ENCODE measurements at places on chromosomes 12 and 14.

DNA sequence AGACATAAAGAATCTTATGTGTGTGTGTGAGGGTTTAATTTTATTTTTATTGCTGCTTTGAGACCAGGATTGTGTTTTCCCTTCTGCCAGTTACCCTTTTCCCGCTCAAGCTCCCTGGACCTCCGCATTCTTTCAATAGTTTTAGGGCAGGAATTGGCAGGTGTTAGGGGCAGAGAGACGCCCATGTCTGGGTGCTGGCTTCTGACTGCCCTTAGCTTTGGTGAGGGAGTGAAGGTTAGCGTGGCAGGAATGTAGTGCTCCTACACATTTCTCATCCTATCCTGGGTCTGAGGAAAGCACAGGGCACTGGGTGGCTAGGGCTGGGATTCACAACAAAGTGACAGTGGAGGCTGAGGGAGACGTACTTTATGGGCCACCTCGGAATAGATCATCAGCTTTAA is 428.1 kb downstream of the ZFP36L1 start:
- DNase-seq = peak; percentile 13

DNA sequence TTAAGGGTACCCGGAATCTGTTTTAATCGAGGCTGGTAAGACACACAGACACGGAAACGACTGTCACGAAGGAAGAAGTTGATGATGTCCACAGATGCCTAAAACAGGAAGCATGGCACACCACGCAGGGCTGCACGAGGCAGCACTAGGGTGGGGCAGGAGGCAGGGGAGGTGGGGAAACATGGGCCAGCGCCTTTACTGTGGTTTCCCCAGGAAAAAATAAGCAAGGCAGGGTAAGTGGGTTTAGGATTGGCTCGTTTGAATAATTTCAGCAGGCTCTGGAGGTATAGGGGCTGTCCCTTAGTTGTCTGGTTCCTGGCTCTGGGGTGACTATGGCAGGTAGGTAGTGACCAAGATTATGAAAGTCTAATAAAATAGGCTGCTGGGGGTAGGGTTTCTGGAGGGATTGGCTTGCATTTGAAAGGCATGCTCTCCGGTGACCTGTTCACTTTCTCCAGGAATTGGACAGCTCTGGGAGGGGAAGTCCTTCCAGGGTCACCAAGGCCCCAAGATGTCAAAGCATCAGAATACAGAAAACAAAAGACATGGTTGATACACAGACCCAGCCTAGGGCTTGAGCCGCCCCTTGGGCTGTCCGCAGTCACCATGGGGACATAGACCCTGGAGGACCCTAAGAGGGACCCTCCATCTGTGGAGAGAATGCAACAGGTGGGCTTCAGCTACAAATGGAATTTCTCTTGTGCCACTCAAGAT is 35.3 kb downstream of the MAP1LC3B2 start:
- no peak for DNase-seq

DNA sequence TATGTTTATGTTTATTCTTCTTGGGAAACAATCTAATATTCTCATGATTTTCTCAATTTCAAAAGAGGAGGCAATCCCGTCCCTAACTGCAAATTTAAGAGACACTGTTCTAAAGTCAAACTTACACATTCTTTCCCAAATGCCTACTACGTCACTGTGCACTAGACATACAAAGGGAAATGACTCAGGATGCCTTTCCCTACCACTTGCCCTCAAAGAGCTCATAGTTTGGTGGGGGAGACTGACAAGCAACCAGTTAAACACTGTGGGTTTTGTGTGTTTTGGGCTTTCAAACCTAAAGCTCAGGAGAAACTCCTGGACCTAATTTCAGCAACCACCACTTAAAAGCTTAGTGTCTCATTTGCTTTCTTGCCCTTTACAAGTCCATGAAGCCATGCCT is 58.4 kb downstream of the ATP2B1 start:
- no peak for DNase-seq

DNA sequence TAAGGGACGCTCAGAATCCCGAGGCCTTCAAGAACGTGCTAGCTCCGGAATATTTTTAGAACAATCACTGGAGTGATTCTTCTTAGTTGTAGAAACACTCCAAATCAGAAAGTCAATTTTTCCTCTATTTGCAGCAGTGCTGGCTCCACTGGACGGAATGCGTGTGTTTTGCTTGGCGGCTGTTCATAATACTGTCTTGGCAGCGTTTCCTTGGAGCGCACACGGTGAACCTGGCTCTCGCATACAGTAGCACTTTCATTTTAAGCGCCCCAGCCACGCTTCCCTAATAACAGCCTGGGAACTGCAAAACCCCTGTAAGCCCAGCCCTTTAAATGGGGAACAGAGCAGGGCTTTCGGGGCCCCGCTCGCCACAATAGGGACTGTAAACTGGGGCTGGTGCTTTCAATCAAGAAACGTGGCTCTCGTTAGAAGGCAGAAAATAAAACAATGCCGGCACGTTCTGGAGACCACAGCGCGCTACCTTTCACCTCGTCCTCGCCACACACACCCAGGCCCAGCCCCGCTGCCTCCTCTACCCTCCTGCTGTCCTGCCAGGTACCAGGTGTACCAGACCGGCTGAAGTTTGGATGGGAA is 79.9 kb downstream of the BCL11B start:
- peak; percentile 88 for DNase-seq

GRCh38 chr12:12616512-12617310 is 5.0 kb downstream of the CREBL2 start:
- no peak for DNase-seq

DNA sequence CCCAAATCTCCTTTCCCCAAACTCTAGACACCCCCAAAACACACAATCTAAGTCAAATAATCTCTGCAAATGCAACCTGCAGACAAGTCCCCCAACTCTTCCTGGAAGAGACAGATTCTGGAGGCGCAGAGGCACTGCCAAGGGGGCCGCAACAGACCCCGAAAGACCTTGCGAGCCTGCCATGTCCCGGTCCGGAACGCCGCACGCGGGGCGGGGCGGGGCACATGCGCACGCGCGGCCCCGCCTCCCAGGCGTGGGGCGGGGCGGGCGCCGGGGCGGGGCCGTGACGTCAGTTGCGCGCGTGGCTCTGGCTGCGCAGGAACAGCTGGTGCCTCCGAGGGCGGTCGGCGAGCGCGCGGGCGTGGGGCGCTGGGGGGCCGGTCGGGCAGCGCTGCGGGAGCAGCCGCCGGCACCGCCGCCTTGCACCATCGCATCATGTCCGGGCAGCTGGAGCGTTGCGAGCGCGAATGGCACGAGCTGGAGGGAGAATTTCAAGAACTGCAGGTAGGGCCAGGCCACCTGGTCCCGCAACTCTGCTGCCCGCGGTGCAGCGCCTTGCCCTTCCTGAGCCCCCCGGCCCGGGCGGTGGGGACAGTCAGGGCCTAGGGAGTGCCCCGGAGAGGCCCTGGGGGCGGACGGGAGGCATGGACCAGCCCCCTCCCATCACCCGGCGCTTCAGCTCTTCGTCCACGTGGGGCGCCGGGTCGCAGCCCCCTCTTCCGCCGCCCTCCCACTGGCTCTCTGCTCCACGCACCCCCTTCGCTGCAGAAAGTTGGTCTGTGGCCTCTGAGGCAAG is at the start of gene TMEM120B:
Gene TMEM120B, plus strand, starts transcription at position 292 of the 796 bp plus-strand sequence. Its CDS starts 144 bp downstream, at position 436.
- peak; percentile 77 for DNase-seq

GRCh38 chr14:100526632-100527031 is 60.6 kb downstream of the BEGAIN start:
- DNase-seq = no peak

DNA sequence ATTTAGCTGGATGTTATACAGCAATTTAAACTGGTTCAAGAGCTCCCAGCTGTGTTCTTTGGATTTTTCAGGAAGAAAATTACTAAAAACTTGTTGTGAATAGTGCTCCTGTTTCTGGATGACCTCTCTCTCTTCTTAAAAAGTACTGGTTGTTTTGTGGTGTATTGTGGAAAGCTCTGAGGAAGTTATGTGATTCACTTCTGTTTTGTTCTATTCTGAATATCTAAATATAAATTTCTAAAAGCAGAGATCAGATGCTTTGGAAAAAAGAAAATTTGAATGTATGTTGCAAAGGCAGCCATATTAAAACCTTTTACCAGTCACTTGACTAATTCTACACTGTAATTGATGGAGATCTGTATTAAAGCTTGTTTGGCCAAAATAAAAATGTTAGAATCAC is 3.4 kb upstream of the C3AR1 start:
- no peak for DNase-seq

GRCh38 chr12:1878214-1878613 is 40.2 kb downstream of the CACNA2D4 start:
- no peak for DNase-seq

GRCh38 chr14:77347751-77348150 is 26.9 kb downstream of the GSTZ1 start:
- DNase-seq = no peak

DNA sequence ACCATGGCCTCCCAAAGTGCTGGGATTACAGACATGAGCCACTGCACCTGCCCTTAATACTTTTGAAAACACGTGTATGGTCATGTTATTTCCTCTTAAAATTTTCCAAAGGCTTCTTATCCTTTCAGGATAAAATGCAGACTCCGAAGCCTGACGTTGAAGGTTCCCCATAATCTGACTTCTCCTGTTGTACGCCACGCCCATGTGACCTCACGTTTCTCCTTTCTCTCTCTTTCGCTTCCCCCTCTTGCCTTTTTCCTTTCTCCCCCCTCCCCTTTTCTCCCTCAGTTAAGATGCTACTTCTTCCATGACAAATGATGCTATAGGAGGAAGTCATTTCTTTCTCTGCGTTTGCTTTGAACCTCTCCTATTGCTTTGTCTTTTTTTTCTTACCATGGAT is 266.0 kb downstream of the FBXL14 start:
- no peak for DNase-seq

DNA sequence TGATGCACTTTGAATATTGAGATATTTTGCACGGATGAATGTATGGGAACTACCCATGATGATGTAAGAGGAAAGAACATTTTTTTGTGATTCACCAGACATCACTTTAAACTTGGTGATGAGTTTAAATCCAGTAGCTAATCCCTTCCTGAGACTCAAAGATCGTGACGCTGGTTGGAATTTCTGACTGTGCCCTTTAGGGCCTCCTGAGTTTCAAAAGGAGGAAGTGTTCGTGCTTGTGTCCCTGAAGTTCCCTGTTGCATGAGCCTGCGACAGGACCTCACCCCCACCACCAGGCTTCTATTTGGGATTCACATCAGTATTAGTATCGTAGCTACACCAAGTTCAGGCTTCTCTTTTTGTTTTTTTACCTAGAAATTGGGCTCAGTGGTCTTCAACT is 18.6 kb upstream of the RIN3 start:
- peak; percentile 86 for DNase-seq

- DNase-seq = no peak
These were observed 16.6 kb downstream of the RPH3A start for GRCh38 chr12:112808156-112808555.

GRCh38 chr14:38848243-38848935 is 254.6 kb downstream of the SEC23A start:
- DNase-seq = no peak

DNA sequence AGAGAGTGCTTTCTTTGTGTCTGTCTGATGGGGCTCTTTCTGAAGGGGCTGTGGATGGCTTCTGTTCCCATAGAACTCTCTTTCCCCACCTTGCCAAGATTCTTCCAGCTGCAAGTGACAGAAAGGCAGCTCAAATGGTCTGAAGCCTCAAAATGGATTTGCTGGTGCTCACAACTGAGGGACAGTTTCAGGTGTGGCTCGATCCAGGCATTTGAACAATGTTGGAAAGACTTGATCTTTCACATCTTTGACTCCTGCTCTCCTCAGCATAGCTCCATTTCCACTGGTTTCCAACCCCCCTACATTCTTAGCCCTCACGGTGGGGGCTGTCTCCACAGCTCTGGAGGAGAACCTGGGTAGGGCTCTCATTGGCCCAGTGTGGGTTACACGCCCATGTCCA is 15.9 kb downstream of the RFLNA start:
- no peak for DNase-seq

DNA sequence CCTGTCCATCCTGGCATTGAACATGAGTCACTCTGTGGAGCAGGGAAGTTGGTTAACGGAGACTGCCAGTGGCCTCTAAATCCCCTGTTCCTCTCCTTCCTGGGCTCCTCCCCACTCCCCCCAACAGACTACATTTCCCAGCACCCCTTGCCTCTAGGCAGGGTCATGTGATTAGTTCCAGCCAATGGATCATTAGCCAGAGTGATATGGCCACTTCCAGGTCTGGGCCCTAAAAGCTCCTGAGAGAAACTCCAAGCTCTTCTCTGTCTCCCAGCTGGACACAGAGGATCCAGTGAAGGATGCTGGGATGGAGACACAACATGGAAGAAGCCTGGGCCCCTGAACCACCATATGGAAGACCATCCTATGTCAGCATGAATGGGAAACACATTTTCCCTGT is 54.4 kb upstream of the RFLNA start:
- no peak for DNase-seq

DNA sequence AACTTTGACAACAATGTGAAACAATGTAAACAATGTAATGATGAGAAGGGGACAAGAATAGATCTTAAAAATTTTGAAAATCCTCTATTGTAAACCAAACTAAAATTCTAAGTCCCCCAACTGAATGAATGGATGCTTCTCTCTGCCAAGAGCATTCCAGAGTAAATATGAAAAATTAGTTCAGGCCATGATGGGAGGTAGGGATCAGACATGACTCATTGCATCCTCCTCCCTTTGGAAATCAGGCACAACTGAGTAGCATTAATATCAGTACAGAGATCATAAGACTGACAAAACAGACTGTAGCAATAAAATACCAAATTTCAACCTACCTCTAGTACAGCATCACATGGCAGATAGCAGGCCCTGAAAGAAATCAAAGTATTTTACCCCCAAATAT is 559.9 kb downstream of the C12orf50 start:
- peak; percentile 69 for DNase-seq

DNA sequence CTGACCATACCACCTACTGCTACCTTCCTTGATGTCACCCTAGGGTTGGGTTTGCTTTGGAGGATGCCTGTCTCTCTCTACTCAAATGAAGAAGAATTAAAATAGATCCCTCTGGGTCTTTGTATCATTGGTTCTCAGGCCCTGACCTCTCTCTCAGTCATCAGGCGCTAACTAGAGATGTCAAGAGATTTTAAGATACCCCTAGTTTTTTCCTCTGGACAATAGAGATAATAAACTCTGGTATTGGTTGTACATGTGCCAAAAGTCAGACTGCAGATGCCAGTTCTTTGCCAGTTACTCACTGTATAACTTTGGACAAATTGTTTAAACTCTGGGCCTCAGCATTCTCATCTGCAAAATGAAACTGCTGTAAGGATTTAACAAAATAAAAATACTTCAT is 31.5 kb downstream of the ITPR2 start:
- DNase-seq = no peak

DNA sequence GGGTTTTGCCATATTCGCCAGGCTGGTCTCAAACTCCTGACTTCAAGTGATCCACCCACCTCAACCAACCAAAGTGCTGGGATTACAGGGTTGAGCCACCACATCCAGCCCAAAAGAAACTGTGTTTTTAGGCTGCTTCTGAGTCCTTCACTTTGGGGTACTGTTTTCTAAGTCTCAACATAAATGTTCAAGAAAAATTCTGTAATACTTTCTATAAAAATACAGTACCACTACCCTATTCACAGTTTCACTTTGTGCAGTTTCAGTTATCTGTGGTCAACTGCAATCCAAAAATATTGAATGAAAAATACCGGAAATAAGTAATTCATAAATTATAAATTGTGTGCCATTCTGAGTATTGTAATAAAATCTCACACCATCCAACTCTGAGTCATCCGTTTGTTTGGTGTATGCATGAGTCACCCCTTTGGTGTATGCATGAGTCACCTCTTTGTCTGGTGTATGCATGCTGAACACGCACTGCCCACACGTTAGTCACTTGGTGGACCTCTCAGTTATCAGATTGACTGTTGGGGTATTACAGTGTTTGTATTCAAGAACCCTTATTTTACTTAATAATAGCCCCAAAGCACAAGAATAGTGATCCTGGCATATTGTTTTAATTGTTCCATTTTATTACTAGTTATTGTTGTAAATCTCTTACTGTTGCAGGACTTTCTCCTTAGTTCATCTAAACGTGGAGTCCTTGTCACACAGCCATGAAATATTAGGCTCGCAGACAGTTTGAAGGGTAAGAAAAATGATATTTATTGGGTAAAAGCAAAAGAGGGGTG is 190.2 kb downstream of the FSCB start:
- peak; percentile 77 for DNase-seq
